Cardiac atrium fibroblast (primary cell): ENCODE measurements at places on chromosomes 12 and 14. TPM values are rescaled to one million over a fixed set of nuclear protein-coding genes. Genes with fewer than 3 reads are reported as not detected.

Gene TAS2R8
- total RNA-seq: not detected in 2 replicates

Gene FAM186B
- total RNA-seq: 0.54 TPM in 1 of 2 replicates, not detected in the other

Gene ADAM21
- total RNA-seq: 1.3 and 1.4 TPM in 2 replicates

Gene CLEC7A
- total RNA-seq: not detected in 2 replicates

Gene CFAP54
- total RNA-seq: 1.1 and 2.9 TPM in 2 replicates

Gene SPRYD4
- 1.5 and 2.2 TPM in 2 replicates for total RNA-seq

Gene KRT82
- total RNA-seq: not detected in 2 replicates

Gene FOXG1
- total RNA-seq: not detected in 2 replicates
